T-helper 9 cell (primary cell): ENCODE measurements at places on chromosomes 5 and 9.
A peak's percentile ranks its signal among the peaks of the same experiment; 100 is the strongest.

DNA sequence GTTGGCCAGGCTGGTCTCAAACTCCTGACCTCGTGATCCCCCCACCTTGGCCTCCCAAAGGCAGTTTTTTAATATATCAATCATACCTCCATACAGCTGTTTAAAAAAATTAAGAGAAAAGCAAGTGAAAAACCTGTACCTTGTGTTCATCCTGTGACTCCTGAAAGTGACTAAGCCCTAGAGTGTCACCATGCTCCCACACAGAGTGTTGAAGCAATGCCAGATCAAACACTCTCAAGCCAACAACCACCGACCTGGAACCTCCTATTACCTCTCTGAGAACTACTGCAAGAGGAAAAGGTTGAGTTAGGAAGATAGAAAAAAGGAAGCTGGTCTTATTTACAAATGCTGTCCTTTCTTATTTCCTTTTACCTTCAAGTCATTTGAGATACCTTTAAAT is 123.5 kb downstream of the RASEF start:
- DNase-seq: no peak

GRCh38 chr9:6355728-6356127 is 27.6 kb downstream of the TPD52L3 start:
- no peak for DNase-seq

- DNase-seq: no peak
Observed at GRCh38 chr9:84671586-84672521, 2.3 kb downstream of the NTRK2 start.

DNA sequence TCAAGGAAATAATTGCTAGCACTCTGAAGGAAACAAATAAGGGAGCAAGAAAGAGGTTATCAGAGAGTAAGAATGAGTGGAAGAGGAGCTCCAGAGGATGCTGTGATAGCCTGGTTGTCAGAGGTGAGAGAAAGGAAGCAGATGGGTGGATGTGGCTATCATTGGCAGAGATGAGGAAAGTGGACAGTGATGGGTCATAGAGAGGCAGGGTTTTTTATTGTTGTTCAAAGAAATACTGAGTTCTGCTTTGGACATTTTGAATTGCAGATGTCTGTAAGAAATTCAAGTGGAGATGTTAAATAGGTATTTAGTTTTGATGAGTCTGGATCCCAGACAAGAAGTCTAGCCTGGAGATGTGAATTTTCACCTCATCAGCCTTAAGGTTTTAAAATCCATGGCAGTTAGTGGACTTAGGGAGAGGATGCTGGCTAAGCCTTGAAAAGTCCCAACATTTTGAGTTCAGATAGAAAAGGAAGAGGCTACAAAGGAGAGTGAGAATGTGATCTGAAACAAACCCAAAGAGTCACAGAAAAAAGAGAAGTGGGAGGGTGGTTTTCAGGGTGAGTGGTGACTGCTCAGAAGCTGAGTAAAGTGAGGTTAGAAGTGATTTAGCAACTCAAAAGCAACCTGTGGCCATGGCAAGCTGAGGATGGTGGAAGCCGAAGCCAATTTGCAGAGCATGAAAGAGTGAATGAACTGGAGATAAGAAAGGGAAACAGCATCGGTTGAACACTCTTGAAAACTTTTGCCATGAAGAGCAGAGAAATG is 50.4 kb downstream of the PPIC start:
- DNase-seq: no peak

DNA sequence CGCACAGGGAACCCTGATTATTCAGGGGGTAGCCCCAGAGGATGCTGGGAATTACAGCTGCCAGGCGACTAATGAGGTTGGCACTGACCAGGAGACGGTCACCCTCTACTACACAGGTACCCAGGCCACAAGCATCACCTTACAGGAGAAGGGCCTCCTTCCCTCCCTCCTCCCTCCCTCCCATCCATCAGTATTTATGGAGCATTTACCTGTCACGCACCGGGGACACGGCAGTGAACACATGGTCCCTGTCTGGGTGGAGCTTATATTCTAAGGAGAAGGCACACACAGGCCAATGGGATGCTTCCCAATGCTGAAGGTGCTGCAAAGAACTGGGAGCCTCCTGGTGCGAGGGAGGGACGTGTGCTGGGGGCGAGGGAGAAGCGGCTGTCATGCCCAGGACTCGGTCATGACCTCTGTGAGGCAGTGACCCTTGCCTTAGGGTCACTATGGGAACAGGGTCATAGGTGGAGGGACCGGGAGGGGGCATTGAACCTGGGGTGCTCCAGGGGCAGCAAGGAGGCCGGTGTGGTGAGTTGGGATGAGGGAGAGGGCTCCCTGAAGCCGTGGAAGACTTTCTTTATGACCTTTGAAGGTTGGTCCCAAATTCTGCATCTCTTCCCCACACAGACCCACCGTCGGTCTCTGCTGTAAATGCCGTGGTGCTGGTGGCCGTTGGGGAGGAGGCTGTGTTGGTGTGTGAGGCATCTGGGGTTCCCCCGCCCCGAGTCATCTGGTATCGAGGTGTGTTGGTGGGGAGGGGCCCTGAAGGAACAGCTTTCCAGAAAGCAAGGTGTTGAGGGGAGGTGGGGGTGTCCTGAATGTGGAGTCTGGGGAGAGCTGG is 41.5 kb downstream of the HMCN2 start:
- no peak for DNase-seq

DNA sequence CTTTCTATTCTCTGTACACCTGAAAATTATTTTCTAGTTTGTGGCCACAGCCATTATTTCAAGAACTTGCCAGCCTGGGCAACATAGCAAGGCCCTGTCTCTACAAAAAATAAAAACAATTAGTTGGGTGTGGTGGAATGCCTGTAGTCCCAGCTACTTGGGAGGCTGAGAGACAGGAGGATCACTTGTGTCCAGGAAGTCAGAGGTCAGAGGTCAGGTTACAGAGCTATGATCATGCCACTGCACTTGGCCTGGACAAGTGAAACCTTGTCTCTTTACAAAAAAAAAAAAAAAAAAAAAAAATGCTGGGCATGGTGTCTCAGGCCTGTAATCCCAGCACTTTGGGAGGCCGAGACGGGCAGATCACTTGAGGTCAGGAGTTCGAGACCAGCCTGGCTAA is 58.3 kb downstream of the HMGCR start:
- DNase-seq: no peak

- no peak for DNase-seq
Observed at GRCh38 chr5:8561224-8561840, 692.4 kb downstream of the MTRR start.

GRCh38 chr5:123450640-123451039 is 27.4 kb upstream of the CEP120 start:
- DNase-seq: no peak

GRCh38 chr5:142388696-142389095 is 63.9 kb upstream of the SPRY4 start:
- DNase-seq: no peak

GRCh38 chr9:2934241-2934650 is 90.4 kb upstream of the PUM3 start:
- DNase-seq: no peak

DNA sequence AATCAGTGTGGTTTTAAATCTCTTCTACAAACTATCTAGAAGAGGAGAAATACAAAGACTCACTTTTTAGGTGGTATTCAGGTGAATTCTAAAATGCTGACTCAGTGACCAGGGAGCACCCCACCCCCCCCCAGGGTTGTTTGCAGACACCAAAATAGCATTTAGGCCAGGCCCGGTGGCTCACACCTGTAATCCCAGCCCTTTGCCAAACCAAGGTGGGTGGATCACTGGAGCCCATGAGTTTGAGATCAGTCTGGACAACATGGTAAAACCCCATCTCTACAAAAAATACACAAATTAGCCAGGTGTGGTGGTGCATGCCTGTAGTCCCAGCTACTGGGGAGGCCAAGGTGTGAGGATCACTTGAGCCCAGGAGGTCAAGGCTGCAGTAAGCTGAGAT is 119.0 kb upstream of the LMX1B start:
- DNase-seq: no peak

DNA sequence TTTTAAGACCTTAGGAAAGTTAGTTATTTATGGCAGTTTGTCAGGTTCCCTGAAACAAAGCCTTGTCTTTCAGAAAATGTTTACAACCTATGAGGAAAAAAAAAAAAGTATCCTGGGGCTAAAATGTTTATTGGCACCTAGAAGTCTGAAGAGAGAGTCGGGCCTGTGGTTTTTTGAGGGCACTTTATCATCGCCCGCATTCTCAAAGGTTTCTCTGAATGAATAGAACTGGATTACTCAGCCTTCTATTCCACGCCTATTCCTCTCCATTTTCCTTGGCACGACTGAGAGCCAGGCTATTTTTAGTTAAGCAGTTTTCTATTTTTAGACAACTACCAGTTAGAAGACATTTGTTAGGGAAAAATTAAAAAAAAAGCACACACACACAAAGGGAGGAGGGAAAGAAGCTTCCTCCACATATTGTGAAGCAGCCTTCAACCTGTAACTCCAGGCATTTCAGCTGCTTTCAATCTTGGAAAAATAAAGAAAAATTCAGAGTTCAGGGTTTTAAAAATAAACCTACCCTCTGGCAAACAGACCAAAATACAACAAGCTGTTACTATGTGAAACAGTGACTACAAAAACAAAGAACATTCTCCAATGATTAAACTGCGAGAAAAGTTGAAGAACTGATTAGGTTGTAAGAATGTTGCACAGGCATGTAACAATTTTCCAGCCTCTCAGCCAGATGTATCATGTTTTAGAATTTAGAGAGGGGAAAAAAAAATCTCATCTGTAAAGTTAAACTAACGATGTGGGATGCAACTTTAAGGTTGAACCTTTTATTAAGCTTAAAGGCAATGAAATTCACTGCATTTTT is 97.0 kb downstream of the MEF2C start:
- no peak for DNase-seq

DNA sequence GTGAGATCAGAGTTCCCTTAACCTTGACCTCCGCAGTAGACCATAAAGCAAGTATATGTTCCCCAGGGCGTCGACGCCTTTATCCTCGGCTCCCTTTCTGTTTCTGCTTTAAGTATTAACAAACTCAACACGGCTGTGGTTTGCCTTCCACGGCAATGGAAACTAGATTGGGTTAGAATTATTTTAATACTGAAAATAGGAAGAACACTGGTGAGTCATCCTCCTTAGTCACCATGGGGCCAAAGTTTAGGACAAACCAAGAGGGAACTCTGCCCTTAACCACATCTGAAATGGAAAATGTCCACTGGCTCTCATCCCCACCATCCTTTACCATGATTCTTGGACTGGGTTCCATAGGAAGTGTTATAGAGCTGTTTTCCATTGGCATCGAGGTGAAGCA is 386.1 kb downstream of the ACTL7B start:
- no peak for DNase-seq

- no peak for DNase-seq
Observed at GRCh38 chr5:8098081-8098480, 229.1 kb downstream of the MTRR start.

DNA sequence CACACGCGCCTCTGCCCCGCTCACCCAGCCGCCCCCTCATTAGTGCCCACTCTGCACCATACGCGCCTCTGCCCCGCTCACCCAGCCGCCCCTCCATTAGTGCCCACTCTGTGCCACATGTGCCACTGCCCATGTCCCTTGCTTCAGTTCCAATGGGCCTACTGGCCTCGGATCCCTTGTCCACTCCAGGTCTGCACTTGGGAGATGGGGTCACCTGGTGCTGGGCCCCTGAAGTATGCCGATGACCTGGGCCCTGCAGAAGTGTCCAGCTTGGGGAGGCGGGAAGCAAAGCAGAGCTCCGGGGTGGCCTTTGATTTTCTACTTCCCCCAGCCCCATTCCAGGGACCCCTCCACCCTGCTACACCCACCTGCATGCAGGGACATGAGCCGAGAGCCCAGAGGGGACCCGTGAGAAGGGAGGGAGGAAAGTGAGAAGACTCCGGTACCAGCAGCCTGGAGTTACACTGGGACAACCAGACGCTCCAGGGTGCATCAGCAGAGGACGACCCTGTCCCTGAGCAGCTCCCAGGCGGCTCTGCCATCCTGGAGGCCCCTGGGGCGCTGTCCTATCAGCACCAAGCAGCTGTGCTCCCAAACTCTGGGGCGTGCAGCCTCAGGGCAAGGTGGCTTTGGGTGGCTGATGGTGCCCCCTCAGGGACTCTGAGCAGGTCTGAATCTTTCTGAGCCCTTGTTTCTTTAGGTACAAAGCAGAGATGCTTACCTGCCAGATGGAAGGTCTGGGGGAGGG is 140.8 kb downstream of the RXRA start:
- no peak for DNase-seq

DNA sequence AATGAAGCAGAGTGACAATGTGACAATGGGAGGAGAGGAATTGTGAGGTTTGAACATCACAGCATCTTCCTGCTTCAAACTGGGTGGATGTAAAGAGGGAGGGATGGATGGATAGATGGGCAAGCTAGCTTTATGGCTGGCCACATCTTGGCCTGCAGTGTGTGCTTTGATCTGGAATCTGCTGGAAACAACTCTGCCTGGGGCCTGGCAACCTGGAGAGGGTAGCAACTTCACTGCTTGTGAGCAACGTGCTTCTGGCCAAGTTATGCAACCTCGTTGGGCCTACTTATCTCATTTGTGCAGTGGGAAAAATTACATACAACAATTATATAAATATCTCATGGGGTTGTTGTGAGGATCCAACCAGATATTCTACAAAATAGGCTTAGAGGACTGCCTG is 5.3 kb downstream of the IL9 start:
- no peak for DNase-seq

DNA sequence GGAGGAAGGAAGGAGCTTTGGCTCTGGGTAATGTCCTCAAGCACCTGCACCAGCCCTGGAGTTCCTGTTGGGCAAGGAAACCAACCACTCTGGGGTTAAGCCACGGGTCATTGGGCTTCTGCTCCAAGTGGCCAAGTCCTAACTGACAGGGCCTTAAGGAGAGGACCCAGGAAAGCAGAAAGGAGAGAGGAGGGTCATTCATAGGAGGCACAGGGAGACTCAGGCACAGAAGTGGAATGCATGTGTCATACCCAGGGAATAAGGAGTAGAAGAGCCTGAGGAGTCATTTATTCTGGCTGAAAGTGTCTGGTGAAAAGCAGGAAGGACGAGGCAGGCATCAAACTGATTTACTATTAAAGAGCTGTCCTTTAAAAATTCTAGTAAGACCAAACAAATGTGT is 129.2 kb downstream of the DMRT2 start:
- no peak for DNase-seq

GRCh38 chr5:93620487-93621326 is 37.7 kb downstream of the NR2F1 start:
- peak; percentile 51 for DNase-seq

DNA sequence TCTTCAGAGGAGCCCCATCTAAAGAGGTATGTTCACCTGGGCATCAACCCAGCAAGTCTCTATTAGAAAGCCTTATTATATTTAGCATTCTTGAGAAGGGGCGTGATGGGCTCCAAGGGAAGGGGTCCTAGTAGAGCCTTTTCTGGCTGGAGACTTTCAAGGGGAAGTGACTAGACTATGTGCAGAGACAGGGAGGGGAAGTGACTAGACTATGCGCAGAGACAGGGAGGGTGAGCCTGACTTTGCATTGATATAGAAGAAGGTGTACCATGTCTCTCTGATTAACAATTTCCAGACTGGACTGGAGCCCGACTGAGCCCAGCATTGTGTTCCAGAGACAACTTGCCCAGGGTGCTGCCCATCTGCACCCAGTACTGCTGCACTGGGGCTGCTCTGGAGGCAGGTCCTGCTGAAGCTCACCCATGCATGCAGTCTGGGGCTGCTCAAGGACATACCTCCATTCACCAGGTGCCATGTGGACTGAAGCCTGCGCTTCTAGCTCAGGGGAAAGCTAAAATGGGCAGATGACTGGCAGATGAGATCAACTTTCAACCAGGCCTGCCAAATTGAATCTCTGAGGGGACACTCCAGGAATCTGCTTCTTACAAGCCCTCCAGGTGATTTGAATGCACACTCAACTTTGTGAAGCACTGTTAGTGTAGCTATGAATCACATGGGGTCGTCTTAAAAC is 83.0 kb upstream of the GNA14 start:
- DNase-seq: no peak
